ENCODE measurements at places on chromosomes 11 and 22. TPM values are rescaled to one million over a fixed set of nuclear protein-coding genes. Genes with fewer than 3 reads are reported as not detected.
A peak's percentile ranks its signal among the peaks of the same experiment; 100 is the strongest.

DNA sequence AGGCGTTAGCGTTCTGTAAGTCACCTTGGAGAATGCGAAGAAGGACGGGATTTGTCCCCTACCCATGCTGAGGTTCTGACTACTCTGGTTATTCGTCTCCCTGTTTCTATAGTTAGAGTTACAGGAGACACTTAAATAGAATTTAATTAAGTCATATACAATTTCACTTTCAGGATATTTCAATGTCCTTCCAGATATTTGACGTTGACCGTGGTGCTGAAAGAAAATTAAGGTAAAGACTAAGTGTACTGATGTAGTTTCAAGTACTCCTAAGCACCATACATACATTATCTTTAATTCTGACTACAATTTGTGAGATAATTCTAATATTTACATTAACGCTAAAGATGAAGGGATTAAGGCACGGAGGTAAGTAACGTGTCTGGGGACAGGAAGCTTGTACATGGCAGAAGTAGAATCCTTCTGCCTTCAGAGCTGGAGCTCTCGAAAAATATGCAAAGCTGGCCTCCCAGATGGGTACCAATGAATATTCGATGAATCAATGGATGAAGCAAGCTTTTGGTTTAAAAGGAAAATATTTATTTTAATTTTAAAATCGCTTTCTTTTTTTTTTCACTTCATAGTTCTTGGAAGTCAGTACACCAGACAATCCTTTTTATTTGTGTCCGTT lies 539 bp upstream of the SLC36A4 start:
- H3K27ac ChIP-seq: no peak overlapping the region
- DNase-seq: peak; percentile 51
- H3K4me3 ChIP-seq: peak overlapping the region; percentile 68
- H3K4me1 ChIP-seq: peaks cover 8% of the 10 kb centered on the region

GRCh38 chr11:45031912-45032519 lies 81.3 kb upstream of the TP53I11 start:
- no peaks in the 10 kb centered on the region for H3K4me1 ChIP-seq
- H3K27ac ChIP-seq: no peak overlapping the region
- DNase-seq: no peak
- H3K36me3 ChIP-seq: no peaks in the 10 kb centered on the region
- H3K4me3 ChIP-seq: no peak overlapping the region

- peaks cover 13% of the 10 kb centered on the region for H3K36me3 ChIP-seq
- no peak overlapping the region for H3K4me3 ChIP-seq
- no peaks in the 10 kb centered on the region for H3K27me3 ChIP-seq
- DNase-seq: no peak
- H3K4me1 ChIP-seq: peaks cover 57% of the 10 kb centered on the region
These were observed 2.1 kb downstream of the RCE1 start for GRCh38 chr11:66845143-66845875.

DNA sequence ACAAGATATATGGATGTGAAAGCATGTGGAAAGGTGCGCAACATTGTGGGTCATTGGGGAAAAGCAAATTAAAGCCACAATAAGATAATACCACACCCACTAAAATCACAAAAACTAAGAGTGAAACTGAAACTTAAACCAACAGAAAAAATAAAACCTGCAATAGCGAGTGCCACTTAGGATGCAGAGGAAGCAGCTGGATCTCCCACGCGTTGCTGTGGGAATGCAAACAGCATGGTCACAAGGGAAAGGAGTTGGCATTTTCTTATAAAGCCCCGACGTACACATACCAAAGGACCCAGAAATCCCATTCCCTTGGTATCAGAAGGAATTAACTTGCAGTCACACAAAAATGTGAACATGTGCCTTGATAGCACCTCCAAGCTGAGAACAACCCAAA lies 712.0 kb downstream of the TBC1D22A start:
- H3K36me3 ChIP-seq: no peaks in the 10 kb centered on the region
- no peak for DNase-seq
- H3K27ac ChIP-seq: no peak overlapping the region
- H3K4me1 ChIP-seq: no peaks in the 10 kb centered on the region
- no peak overlapping the region for H3K4me3 ChIP-seq
- peaks cover 92% of the 10 kb centered on the region for H3K27me3 ChIP-seq

- no peak for DNase-seq
- H3K27me3 ChIP-seq: peaks cover 91% of the 10 kb centered on the region
- H3K27ac ChIP-seq: no peak overlapping the region
These were observed 28.1 kb downstream of the IGSF9B start for GRCh38 chr11:133928628-133929059.

DNA sequence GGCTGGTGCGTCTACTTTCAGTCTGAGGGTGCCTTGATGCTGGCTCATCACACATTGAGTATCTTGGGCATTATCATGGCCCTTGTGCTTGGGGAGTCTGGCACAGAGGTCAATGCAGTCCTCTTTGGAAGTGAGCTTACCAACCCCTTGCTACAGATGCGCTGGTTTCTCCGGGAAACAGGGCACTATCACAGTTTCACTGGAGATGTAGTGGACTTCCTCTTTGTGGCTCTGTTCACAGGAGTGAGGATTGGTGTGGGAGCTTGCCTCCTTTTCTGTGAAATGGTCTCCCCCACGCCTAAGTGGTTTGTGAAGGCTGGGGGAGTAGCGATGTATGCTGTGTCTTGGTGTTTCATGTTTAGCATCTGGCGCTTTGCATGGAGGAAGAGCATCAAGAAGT lies 4.9 kb downstream of the TLCD5 start:
- H3K27ac ChIP-seq: no peak overlapping the region
- no peak overlapping the region for H3K4me3 ChIP-seq
- H3K27me3 ChIP-seq: no peaks in the 10 kb centered on the region

The FAM227A gene
- 8.8 TPM for total RNA-seq

- H3K27ac ChIP-seq: peak overlapping the region; percentile 44
- H3K36me3 ChIP-seq: peaks cover 10% of the 10 kb centered on the region
- no peak for DNase-seq
- no peaks in the 10 kb centered on the region for H3K27me3 ChIP-seq
These were observed 3.5 kb downstream of the SBF1 start for GRCh38 chr22:50471197-50471847.

DNA sequence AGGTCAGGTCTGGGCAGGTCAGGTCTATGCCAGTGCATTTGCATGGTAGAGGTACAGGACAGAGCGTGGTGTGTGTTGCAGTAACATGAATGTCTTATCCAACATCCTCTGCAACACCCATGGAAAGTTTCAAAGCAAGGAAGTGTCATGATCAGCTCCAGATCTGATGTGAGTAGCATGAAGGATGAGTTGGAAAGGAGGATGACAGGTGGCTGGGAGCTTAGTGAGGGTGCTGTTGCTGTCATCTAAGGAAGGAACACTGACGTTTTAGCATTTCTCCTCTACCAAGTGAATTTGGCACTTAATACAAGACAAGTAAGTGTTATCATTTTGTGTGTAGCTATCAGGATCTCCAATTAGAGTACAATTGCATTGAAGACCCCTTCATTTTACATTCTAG lies 65.1 kb downstream of the GRK3 start:
- no peak overlapping the region for H3K4me3 ChIP-seq

The MUC2 gene
- 0.04 TPM for total RNA-seq

DNA sequence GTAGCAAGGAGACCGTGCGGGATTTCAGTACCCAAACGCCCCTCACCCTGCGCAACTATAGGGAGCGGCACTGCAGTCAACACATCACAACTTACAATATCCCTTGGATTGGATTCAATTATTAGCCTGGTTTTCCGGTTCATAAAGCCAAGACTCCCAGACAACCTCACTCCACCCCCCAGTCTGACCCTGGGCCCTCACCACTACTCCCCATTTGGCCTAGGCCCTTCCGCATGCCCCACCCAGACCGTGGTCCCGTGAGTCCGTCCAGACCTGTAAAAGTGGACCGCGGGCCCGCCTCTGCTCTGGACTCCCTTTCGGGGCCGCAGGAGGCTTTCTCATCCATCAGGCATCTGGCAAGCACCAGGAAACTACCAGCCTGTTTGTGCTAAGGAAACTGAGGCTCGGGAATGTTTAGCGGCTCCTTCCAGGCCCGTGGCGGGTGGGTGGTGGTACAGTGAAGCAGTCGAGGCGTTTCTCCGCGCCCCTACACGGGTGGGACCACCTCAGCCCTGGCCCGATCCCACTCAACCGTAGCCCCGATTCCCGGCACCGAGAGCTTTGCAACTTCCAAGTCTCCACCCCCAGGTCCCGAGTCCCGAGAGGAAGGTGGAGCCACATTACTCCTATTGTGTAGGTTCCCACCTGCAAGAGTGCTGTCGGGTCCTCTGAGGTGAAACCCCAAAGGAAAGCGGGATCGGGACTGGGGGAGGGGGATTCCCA lies 679 bp upstream of the DPP3 start:
- H3K27me3 ChIP-seq: no peaks in the 10 kb centered on the region
- DNase-seq: no peak
- peak overlapping the region; percentile 61 for H3K4me3 ChIP-seq

GRCh38 chr22:22682807-22683667 lies 38.6 kb downstream of the GGTLC2 start:
- no peak for DNase-seq
- H3K36me3 ChIP-seq: no peaks in the 10 kb centered on the region
- no peak overlapping the region for H3K27ac ChIP-seq

The JRKL gene
- 13.5 TPM for total RNA-seq

The LRRC56 gene
- 5.0 TPM for total RNA-seq

DNA sequence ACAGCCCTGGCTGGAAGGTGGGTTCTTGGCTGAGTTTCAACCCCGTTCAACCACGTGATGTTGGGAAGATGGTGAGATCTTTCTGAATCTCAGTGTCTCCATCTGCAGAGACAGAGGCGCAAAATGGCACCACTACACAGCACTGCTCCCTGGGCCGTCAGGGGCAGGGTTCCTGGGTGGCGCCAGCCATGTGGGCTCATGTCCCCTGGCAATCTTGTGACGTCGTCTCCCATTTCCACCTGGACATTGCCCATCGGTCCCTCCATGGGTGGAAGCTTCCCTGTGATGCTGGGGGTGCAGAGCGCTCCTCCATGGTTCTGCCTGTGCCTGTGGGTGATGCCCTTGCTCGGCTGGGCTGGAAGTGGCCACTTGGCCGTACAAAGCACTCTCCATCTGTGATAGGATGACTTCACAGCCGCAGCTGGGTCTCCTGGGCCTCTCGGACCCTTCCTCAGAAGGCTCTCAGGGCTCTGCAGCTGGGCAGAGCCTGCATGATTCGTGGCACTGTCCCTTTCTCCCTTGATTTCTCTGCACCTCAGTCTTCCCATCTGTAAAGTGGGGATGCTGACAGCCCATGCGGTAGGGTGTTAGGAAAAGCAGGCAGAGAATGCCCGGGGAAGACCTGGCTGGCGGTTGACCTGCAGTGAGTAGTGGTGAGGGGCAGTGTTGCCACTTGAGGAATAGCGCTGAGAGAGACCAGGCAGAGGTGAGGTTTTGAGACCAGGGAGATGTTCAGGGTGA lies 35.2 kb downstream of the SMIM38 start:
- H3K27me3 ChIP-seq: no peaks in the 10 kb centered on the region
- no peak for DNase-seq
- H3K27ac ChIP-seq: no peak overlapping the region
- H3K36me3 ChIP-seq: no peaks in the 10 kb centered on the region
- H3K4me3 ChIP-seq: no peak overlapping the region

GRCh38 chr11:64382586-64382985 lies 23.6 kb downstream of the RPS6KA4 start:
- H3K27ac ChIP-seq: no peak overlapping the region
- peaks cover 44% of the 10 kb centered on the region for H3K4me1 ChIP-seq
- no peak for DNase-seq

DNA sequence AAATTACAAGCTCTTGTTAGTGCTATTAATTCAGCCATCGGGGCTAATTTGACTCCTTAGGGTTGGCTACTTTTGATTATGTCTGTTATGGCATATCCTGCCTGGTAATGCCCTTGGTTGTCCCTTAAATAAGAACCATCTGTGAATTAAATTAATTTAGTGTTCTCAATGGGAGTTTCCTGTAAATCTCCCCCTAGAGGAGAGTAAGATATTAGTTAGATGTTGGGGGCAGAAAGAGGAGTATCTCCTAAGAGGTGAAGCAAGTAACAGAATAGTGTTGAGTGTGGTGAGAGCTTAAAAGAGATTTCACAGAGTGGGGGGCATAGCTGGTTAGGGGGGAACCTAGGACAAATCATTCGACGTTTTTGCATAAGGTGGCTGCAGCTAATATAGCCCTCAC lies 1126.9 kb downstream of the JRKL start:
- H3K27me3 ChIP-seq: no peaks in the 10 kb centered on the region
- H3K4me3 ChIP-seq: no peak overlapping the region
- no peak overlapping the region for H3K27ac ChIP-seq
- no peaks in the 10 kb centered on the region for H3K4me1 ChIP-seq
- no peaks in the 10 kb centered on the region for H3K36me3 ChIP-seq

The SLC37A2 gene
- total RNA-seq: 24.0 TPM

The GNAZ gene
- total RNA-seq: 1.2 TPM

GRCh38 chr11:119320776-119321524 lies 4.0 kb upstream of the MCAM start:
- no peak overlapping the region for H3K27ac ChIP-seq
- H3K4me1 ChIP-seq: peaks cover 35% of the 10 kb centered on the region
- peak overlapping the region; percentile 61 for H3K4me3 ChIP-seq
- H3K36me3 ChIP-seq: no peaks in the 10 kb centered on the region

DNA sequence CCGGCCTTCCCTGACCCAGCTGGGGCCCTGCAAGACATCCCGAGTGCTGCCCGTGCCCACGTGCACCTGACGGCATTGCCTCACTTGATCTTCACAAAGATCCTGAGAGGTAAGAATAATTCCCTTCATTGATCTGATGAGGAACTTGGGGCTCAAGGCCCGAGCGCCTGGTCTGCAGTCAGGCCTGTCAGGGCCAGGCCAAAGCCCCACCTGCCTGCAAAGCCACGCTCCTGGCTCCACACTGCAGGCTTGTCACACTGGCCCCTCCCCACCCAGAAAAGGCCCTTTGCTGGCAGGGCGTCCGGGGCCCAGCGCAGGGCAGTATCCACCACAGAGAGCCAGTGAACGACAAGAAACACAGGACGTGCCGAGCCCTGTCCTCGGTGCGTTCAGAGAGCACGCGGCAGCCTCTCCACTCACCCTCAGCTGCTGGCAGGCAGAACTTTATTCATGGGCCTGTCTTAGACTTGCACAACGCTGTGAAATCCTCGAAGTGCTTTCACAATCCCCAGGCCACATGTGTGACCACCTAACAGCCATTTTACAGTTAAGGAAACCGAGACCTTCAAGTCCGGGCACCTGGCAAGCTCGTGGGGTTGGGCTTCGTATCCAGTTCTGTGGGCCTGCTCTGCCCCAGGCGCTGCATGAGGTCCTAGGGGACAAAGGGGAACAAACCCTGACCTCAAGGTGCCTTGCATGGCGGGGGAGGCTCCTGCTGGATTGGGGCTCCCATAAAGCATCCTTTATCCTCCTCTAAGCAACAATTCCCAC lies 14.8 kb downstream of the KIAA0930 start:
- H3K36me3 ChIP-seq: no peaks in the 10 kb centered on the region
- no peaks in the 10 kb centered on the region for H3K27me3 ChIP-seq
- H3K4me3 ChIP-seq: no peak overlapping the region
- no peak for DNase-seq

GRCh38 chr22:31099841-31100761 lies 7.3 kb downstream of the SELENOM start:
- H3K27me3 ChIP-seq: no peaks in the 10 kb centered on the region
- peaks cover 15% of the 10 kb centered on the region for H3K4me1 ChIP-seq
- no peak overlapping the region for H3K27ac ChIP-seq
- DNase-seq: no peak

- DNase-seq: peak; percentile 91
- peak within 1 kb of the TSS; percentile 68 for H3K27ac ChIP-seq
- H3K4me3 ChIP-seq: peak within 1 kb of the TSS; percentile 51
- H3K27me3 ChIP-seq: no peaks in the 10 kb centered on the region
- peaks cover 42% of the 10 kb centered on the region for H3K4me1 ChIP-seq
These were observed at the start of gene ALDH3B2 for GRCh38 chr11:67674442-67674871. ALDH3B2 (minus strand) TSS chr11:67674623; CDS start chr11:67666935, 7,688 bp downstream.

Data from PC-9 (cell line).